ENCODE measurements at places on chromosomes 5 and 9.

- DNase-seq: no peak
Measured at GRCh38 chr5:168042284-168043068, 249.0 kb upstream of the WWC1 start.

DNA sequence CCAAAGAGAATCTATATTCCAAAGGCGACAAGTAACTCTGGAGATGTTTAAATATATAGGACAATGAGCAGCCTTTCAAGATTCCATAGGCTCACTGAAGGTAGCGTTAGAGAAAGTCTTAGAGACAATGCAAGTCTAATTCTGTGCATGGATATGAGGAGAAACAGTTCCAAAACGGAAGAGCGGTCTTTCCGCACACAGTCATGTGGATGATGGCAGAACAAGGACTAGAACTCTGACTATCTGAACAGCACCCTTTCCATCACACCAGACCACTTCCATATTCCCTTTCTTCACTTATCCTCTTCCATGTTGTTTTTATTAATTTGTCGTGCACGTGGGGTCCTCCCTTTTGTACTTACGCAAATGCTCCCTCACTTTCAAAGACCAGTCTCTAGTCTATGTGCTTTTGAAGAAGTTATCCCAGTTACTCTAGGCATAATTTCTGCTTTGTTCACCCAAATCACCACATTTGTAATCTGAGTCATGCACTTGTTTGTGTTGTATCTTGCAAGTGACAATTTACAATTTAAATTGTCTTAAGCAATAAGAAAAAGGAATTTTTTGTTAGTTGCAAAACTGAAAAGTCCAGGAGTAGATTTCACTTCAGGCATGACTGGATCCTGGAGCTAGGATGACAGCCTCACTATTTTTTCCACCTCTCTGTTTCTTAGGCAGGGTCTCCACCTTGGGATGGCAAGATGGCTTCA is 116.0 kb upstream of the ADRA1B start:
- no peak for DNase-seq

DNA sequence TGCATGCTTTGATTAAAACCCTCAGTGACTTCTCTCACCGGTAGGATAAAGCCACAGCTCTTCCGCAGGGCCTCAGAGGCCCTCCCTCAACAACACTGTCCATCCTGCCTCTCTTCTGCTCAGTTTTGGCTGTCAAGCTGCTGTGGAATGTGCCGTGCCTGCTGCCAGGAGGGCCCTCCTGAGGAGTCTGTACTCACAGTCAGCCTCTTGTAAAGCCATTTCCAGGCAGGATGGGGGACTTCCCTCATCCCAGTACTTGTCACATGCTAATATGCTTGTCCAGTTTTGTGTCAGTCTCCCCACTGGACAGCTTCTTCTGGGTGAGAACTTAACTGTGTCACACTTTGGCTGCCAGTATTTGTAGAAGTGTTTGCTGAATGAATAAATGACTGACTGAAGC is 13.9 kb upstream of the DDX41 start:
- no peak for DNase-seq

GRCh38 chr5:66440202-66440680 is 156.0 kb upstream of the MAST4 start:
- no peak for DNase-seq

GRCh38 chr9:114155995-114156656 is 789 bp downstream of the COL27A1 start:
- no peak for DNase-seq

DNA sequence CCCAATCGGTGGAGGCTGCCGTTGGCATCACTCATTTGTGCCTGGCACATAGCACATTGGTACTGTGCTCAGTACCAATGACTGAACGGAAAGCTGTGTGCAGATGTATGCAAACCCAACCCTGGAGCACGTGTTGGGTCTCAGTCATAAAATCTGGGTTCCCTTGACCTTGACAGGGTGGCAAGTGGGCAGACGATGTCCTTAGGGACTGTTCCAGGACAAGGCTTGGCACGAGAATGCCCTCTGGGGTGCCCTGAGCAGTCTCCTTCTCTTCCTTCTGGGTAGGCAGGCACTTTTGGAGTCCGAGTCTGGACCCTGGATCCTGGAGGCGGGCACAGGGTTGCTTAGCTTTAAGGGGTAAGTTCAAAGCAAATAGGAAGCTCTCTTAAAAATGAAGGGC is 75.8 kb downstream of the MACROH2A1 start:
- no peak for DNase-seq

DNA sequence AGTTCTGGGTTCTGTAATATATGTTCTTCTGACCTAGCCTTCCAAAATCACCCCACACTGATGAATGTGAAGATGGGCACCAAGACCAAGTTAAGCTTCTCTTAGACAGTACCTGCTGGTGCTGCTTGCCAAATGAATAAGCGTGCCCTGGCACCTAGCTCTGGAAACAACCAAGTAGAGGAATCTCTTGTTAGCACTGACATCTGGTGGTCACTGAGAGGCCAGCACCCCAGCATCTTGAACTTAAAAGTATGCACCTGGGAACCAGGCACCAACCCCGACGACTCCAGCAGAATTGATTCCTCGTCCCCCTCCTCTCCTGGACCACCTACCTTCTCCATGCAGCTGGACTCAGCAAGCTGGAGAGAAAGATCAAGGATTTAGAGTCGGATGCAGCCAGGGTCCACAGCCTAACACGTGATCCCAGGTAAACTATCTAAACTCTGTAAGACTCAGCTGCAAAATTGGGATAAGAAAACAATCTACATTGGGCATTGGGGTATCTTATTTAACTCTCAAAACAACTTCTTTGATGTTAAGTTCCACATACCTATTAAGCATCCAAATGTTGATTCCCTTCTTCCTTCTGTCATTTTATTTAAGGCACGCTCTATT is 89.8 kb downstream of the SLC1A3 start:
- no peak for DNase-seq

Measured in activated CD4-positive, CD25-positive, alpha-beta regulatory T cell (primary cell).